ENCODE measurements at places on chromosomes 6 and 20.

GRCh38 chr6:87494761-87495422 lies 22.1 kb downstream of the SLC35A1 start:
- DNase-seq = no peak

DNA sequence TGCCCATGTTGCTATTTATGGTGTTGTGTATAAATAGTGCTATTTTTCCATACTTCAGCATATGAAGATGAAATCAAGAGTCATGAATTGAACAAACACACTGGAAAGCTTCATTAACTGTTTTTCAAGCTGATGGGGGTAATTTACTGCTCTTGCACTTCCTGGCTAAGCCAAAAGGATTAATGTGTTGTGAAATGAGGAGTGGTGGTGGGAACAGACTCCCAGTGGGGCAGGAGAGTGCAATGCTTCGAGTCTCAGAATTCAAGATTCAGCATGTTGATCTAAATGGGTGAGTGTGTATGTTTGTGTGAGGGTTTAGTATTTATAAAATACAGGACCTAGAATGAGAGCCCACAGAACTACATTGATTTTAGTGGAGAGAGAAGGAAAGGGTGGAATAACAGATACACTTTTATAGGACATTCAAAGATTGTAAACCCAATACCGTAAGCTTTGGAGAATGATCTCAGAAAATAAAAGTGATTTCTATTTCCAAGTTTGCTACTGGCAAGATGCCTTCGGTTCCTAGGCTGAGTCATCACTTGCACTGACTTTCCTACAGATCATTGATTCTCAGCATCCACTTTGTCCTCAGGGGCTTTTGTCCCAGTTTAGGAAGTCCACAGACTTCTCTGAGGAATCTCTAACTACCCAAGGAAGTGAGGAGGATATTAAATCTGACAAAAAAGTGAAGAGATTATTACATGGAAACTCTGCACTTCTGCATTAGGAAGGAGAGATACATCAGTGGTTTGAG lies 303.6 kb downstream of the TRDN start:
- no peak for DNase-seq

GRCh38 chr20:43542161-43542560 lies 16.7 kb upstream of the SGK2 start:
- no peak for DNase-seq

- DNase-seq = no peak
These were observed 52.1 kb upstream of the RNF182 start for GRCh38 chr6:13872681-13873080.

- DNase-seq = no peak
These were observed 484.2 kb upstream of the MANEA start for GRCh38 chr6:95093154-95093553.

- no peak for DNase-seq
These were observed 259.0 kb downstream of the SYNE1 start for GRCh38 chr6:152378169-152378568.

DNA sequence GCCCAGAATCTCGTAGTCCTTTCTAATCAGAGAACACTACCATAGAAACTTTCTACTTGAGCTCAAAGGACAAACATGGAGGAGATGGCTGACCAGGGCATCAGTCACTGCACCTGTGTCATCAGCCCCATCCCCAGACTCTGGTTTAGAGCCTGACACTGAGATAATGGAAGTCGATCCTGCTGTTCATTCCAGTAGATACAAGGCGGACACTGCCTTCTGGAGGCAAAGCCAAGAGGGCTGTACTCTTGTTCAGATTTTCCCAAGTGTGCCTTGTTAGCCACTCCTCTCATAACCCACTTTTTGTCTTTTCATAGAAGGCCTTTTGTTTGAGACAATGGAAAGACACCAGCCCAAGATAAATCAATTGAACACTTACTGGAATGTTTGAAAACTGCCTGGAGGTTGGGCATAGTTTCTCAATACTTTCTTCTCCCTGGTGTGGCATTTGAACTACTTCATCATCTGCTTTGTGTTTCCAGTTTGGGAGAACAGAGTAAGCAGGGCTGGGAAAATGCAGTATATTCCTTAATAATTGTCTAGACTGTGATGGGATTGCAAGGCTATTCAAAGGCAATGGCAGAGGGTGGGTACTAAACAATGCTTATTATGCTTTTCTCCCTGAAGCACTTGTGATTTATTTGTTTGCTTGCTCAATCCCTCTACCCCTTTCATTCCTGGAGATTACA lies 99.7 kb downstream of the CLIC5 start:
- no peak for DNase-seq

DNA sequence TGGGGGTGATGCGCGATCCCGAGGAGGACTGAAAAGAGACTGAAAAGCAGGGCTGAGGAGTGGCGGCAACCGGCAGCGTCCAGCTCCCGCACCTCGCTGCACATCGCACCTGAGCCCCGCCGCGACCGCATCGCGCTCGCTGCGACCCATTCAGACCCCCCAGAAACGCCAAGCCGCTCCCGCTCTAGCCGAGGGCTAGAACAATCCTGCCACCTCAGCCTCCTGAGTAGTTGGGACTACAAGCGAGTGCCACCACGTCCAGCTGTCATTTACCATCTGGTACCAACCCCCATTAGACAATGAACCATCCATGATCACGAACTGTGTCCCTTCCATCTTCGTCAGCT lies 33.2 kb downstream of the HLA-A start:
- peak; percentile 16 for DNase-seq

DNA sequence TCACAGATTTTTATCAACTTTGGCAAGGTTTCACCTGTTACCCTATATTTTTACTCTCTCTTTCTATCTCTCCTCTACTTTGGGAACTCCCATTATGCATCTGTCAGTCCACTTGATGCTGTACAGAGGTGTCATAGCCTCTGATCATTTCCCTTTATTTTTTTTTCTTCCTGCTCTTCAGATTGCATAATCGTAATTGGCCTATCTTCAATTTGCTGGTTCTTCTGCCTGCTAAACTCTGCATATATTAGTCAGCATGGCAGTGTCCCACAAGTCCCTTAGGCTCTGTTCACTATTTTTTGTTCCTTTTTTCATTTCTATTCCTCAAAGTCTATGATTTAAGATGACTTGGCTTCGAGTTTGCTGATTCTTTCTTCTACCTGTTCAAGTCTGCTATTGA lies 44.7 kb upstream of the MICB start:
- DNase-seq = no peak

GRCh38 chr6:154123155-154123956 lies 84.3 kb downstream of the OPRM1 start:
- no peak for DNase-seq

GRCh38 chr6:138722425-138723371 lies 50.9 kb upstream of the CCDC28A start:
- DNase-seq = no peak

DNA sequence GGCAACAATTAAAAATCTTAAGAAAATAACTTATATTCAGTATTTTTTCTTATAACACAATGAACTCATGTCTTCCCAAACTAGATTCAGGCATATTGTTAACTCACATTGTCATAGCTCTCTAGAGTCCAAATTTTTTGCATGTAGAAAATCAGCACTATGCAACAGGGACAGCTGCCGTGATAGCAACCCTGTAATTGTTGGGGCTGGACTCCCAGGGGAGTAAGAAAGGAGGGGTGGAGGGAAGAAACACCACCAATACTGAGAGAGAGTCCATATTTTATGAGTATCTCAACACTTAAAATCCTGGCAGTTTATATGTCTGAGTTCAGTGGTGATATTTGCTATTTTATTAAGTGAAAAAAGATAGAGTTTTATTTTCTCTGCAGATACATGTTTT lies 89.6 kb upstream of the HS3ST5 start:
- no peak for DNase-seq

DNA sequence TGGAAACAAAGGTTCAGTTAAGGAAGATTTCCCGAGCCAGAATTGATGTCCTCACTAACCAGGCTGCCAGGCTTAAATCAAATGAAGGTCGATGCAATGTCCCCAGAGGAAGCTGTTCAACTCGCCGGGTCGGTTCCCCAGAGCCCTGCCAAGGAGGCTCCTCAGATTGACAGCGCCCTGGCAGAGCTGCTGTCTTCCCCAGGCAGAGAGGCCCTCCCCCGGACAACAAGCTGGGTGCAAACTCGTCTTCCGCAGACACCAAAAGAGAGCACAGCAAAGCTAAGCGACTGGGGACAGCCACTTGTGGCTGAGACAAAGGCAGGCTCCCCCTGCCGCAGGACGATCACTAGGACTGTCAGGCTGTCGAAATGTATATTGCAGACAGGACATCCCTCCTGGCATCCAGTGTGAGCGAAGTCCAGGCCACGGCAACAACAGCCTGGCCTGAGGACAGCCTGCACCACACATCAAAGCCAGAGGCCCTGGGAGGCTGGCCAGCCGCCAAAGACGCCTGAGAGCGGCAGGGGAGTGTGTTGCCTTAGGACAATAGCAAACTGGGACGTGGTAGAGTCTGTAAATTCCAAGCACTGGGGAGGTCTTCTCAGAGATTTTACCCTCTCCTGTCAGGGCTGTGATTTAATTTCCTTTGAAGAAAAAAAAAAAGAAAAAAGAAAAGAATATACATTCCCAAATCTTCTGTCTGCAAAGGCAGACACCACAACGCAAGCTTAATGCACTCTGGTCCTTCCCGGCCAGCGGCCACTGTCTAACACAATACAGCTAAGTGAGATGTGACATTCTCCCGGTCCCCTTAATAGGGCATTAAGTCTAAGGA lies 99.1 kb downstream of the HIVEP2 start:
- peak; percentile 92 for DNase-seq

GRCh38 chr6:31574106-31575061 lies 981 bp upstream of the TNF start:
- no peak for DNase-seq

DNA sequence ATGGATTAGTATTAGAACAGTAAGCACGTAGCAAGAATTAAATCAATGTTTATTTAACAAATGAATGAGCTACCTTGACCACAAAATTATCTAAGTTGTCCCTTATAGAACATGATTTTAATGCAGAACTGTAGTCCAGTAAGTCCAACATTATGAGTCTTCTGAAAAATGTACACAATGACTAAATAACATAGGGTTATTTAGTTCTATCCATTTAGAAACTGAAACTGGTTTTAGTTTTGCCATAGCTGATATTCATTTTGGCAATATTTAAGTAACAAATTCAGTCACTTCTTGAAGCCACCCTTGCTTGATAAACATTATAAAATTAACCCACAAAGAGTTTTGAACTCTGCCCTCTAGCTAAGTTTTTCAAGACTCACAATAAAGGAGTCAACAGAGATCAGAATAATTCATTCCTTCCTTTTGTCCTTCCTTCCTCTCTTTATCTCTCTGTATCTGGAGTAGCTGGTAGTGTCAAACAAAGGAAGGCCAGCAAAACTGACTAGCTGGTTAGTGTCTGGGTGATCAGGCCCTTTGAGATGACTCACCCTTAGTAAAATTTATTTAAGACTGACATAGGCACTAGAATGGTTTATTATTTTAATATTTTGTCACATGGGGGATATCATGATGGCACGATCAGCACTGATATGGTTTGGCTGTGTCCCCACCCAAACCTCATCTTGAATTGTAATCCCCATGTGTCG lies 115.1 kb downstream of the BTBD9 start:
- DNase-seq = no peak

DNA sequence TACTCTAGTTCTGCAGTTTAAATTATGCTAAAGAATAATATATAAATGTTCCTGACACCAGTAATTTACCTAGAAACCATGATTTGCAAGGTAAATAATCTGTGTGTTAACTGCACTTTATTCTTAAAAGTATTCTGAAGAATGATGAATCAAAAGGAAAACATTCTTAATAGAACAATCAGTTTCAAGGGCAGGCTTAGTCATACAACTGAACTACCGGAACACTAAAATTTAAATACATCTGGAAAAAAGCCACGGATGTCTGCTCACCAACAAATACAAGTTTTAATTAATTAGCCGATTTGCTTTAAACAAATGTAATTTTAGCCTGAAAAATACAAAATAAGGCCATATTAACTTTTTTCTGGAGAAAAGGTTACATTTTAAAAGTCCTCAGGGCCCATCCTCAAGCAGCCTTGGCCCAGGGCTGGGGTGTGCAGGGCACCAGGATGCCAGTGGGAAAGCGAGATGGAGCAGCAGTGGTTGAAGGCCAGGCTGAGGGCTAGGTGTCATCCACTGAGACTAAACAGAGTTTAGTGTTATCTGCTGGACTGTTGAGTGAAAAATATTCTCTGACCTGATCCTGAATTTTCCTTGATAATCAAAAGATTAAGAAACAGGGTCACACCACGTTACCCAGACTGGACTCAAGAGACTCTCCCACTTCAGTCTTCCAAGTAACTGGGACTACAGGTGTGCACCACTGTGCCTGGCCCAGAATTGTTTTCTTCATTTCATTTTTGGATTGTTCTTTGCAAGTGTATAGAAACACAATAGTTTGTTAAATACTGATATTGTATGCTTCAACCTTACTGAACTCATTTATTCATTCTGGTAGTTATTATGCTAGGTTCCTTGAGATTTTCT lies 88.2 kb upstream of the DST start:
- no peak for DNase-seq

DNA sequence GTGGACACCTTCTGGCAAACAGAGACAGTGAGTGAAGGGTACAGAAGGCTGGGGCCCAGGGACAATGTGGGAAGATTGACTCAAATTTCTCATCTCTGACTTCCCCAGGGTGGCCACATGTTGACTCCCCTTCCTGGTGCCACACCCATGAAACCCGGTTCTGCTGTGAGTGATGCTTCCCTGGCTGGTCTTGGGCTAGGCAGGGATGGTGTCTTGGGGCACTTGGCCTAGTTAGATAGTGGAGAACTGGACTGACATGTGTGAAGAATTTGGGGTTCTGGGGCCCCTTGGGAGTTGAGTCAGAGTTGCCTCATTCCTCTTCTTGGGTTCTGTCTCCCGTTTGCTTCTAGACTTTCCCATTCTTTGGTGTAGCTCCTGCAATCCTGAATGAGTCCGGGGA lies 34.2 kb downstream of the GSS start:
- DNase-seq = no peak

DNA sequence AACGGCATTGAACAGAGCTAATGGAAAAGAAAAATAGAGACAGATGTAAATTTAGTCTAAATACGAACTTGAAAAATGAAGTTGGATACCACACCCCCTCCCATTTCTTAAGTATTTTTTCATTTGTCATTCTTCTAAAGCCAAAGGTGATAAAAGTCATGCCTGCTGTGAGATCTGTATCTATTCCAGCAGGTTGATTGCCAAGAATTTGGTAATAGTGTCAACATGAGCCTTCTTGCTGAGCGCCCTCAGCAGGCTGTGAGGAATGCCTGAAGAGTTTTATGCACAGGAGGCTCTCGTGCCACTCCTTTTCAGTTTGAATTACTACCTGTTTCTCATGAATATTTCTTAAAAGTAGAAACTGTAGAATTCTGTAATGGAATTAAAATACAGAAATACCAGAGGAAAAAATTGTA lies 165.4 kb downstream of the QKI start:
- peak; percentile 21 for DNase-seq

DNA sequence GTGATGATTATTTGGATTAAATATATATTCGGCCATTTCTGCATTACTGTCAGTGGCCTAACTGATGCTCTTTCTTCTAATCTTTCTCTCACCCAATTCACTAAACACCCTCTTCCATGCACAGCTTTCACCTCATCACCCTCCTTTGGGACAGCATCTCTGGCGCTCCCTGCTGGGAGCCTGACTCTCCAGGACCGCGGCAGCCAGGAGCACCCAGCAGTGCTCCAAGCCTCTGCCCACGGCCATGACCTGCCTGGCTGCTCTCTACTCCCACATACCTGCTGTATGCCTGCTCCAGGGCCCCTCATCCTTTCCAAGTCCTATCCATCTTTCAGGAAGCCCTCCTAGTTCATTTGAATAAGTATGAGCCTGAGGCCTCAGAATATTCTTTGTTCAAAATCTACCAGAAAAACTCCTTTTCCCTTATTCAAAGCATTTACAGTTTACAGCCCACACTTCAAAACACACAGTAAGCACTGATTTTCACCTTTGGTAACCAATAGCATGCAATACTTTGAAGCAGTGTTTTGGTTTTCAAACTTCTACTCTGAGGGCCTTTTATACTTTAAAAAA lies 15.2 kb downstream of the CTCFL start:
- DNase-seq = no peak

Data from cerebellar cortex (tissue), 1 donor.